Bone marrow (tissue), 2 donors: ENCODE measurements at places on chromosomes 4 and X.
A peak's percentile ranks its signal among the peaks of the same experiment; 100 is the strongest.

GRCh38 chr4:67320645-67321044 lies 224.7 kb downstream of the CENPC start:
- no peak for DNase-seq

DNA sequence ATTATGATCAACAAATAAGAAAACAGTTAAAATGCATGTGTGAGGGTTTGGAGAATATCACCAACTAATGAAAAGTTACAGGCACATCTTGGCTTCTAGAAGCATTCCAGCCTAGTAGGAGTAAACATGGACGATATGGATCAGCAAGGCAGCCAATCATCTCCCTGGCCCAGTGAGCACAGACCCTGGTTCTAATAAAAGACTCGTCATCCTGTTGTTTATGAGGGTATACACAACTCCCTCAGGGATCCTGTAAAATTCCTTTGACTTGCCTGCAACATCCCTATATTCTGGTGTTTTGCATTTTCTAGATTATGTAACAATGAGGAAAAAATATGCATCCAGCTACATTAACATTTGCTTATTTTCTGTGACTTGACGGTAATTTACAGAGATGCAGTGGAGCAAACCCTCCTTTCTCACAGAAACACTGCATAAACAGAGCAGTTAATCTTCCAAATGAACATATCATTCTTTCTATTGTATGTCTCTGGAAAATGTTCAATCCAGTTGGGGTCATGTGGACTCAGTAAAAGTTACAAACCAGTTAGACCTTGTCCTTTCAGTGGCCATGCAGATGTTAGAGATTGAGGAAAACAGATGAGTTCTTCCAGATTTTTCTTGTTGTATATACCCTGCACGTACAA lies 88.9 kb upstream of the NDP start:
- DNase-seq: no peak

- DNase-seq: no peak
These were observed 24.0 kb downstream of the TET2 start for GRCh38 chr4:105170711-105171110.

- no peak for DNase-seq
These were observed 14.3 kb upstream of the PNPLA4 start for GRCh38 chrX:7941390-7942042.

DNA sequence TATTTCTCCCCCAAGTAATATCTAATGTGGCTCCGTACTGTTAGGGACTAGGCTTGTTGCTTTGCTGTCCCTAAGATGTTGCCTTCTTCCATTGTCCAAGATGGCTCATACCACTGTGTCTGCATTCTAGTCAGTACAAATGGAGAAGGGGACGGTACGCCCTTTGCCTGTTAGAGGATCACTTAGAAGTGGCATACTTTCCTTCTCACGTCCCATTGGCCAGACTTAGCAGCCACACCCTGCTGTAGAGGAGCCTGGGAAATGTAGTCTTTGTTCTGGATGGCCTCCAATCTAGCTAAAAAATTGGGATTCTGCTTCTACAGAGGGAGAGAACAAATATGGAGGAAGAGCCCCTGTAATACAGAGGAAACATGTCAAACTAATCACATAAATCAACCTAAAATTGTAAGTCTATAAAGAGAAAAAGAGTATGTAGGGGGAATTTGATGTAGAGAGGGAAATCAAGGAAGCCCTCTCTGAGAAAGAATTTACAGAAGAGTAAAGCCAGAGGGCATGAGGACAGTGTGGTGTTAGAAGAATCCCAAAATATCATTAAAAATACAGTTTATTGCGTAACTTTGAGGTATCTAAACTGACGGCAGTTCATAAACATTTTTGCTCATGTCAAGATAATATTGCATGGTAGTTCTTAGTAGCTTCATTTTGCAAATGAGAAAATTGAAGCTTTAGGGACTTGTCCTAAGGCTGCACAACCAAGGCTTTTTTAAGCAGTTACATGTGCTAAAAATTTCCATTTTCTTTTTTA lies 15.1 kb downstream of the PRIMPOL start:
- no peak for DNase-seq

DNA sequence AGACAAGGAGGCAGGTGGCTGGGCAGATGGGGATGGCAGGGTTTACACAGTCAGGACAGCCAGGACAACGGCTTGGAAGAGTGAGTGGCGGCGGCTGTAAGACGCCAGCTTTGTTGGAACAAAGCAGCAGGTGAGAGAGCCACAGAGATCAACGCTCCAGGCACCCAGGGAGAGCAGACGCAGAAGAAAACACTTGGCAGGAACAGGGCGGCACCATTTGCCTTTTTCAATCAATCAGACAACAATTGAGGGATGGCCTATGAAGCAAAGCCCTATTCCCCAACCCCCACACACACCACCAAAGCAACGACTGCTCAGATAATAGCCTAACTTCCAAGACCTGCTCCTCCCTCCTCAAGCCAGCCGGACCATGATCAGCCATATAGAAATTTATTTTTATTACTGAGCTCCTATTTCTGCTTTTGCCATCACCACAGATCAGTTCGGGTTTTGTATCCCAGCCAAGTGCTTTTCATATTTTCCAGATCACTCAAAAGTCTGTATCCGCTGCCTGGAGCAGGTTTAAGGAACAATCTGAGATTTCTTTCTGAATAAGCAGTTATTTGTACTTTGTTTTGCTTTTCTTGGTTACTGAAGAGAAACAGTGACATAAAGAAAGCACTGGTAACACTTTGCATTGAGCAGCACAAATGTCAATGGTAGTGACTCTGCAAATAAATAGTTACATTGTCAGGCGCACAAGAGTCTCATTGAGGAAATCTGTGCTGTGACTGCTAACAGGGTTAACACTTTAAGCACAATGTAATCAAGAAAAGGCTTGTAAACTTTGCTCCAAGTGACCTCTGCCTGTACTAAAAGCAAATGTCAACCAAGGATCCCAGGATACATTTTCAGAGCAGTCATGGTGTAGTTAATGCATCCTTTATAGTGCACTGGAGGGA lies 81.8 kb upstream of the RBPJ start:
- no peak for DNase-seq

GRCh38 chr4:184000457-184001396 lies 95.6 kb downstream of the STOX2 start:
- DNase-seq: no peak

- DNase-seq: no peak
These were observed 15.5 kb downstream of the CCNQ start for GRCh38 chrX:153583433-153583832.

- no peak for DNase-seq
These were observed 56.2 kb upstream of the MAPK10 start for GRCh38 chr4:86416081-86416480.

- DNase-seq: no peak
These were observed 26.8 kb downstream of the MAN2B2 start for GRCh38 chr4:6601661-6602250.

GRCh38 chrX:3262901-3263300 lies 83.6 kb downstream of the MXRA5 start:
- no peak for DNase-seq

GRCh38 chr4:122783301-122784215 lies 43.1 kb upstream of the FGF2 start:
- no peak for DNase-seq

GRCh38 chr4:106034220-106034619 lies 138.9 kb downstream of the NPNT start:
- DNase-seq: no peak

GRCh38 chr4:165627548-165627947 lies 245.5 kb upstream of the TLL1 start:
- DNase-seq: no peak

DNA sequence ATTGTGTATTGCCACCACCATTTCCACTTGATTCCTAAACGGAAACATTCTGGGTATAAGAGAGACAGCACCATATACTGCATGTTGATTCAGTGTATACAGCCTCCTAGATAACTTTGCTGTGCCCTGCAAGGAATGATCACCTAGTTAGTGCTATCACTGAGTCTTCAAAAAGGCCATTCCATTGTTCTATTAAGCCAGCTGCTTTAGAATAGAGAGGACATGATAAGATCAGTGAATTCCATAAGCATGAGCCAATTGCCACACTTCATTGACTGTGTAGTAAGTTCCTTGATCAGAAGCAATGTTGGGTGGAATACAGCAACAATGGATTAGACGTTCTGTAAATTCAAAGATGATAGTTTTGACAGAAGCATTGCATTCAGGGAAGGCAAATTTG lies 1047.3 kb downstream of the PCDH18 start:
- no peak for DNase-seq

DNA sequence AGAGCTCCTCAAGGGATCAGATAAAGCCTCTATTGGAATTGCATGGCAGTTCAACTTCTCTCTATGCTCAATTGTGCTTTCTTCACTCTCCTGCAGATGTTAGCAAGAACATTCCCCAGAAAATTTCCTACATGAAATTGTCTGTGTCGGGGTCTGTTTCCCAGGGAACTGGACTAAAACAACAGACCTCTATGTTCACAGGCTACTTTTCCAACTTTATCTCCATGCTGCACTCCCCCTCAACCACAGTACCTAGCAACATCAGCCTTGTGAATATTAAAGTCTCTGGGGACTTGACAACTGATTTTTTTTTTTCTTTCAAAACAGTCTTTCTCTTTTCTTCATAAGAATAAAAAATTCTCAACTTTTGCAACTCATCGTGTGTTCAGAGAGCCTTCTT lies 1470.8 kb upstream of the ADGRL3 start:
- DNase-seq: no peak

DNA sequence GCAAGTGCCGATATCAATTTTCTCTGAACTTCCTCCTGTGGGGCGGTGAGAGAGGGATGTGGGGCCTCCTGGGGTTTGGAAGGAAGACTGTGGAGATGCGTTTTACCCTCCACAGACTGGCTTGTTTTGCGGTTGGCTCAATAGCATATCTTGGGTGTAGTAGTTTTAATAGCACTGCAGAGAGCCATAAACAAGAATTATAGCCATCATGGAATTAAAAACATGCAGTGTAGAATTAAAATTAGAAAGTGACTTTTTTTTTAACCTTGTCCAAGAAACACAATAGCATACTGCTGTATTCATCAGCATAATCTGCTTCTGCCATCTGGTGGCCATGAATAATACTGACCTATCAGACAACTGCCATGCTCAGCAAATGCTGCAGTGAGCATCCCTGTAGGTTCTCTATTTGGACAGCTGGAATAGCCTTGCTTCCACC lies 47.3 kb upstream of the SCML1 start:
- DNase-seq: peak; percentile 3

- no peak for DNase-seq
These were observed 207.6 kb downstream of the SOX3 start for GRCh38 chrX:140297273-140297672.
